ENCODE measurements at places on chromosomes 2 and 18.

DNA sequence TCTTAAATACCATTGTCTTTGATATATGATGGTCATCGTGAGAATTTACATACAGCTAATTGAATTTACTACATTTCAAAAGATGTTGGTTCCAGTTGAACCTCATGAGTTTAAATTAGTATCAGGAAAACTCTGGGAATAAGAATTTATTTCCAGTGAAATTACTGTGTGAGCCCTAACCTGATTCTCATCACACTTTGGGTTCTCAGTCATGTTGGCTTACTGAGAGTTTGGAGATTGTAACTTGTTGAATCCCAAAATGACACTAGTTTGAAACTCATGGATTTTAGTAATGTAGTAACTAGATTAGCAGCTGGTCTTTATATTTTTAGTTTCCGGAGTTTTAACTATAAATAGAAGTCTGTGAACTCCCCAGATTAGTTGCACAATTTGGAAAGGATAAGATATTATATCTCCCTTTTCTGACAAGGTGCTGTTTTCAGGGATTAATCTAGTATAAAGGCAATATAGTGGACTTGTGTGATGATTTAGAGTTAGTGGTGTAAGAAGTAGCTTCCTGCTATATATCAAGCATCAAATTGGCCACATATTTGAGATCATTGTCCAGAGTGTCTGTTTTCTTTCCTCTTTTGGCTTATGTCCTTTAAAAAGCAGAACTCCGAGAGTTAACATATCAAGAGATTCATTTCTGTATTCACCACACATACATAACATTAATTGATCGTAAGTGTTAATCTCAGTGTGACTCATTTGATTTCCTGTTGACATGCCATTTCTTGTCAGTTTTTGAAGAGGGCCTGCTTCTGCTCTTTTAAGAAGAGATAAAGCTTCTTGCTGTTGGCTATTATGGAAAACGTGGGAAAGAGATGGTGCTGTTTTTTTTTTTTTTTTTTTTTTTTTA is 15.7 kb downstream of the NDUFV2 start:
- peak; percentile 59 for DNase-seq

GRCh38 chr2:55923091-55923981 is at the start of gene EFEMP1:
EFEMP1 (minus strand) TSS chr2:55923782; CDS start chr2:55922440, 1,342 bp downstream.
- no peak for DNase-seq

DNA sequence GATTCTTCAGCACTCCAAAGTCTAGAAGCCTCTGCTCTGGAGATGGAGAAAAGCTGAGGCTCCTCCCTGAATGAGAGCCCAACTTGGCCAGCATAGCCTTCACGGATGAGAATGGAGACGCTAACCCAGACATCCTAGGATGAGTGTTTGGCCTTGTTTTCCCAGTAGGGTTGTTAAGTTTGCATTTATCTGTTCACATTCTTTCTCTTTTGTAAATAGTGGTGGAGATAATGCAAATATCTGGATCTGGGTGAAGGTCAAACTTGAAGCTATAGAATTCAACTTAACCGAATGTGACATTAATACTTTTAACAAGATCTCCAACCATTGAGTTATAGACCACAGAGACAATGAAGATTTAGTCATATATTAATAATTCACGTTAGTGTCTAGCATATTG is 53.4 kb upstream of the BZW1 start:
- no peak for DNase-seq

- DNase-seq = no peak
Measured at GRCh38 chr18:61749031-61749430, 143.8 kb downstream of the RNF152 start.

DNA sequence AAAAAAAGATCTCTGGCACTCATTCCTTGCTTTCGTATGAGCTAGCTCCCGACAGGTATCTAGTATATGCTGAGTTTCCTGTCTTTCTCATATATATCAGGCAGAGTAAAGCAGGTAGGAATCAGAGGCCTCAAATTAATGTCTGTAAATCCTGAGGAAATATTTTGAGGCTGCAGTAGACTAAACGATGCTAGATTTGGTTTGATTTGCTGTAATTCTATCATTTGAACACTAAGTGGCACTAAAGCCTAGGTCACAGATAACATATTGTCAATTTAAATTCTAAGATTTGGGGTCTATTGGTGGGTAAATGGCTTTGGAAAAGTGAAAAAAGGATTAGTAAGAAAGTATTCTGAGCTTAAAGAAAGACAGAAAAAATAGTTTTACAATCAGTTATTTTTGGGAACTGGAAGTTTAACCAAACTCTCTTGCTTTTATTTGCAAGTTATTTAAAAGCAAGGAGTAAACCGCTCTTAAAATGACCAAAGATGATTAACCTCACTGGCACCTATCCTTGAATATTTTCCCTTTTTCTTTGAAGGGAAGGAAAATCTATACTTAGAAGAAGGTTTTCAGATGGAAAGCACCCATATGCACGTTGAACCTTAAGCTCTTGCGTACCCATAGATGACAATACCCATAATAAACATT is 37.6 kb upstream of the SLC4A10 start:
- DNase-seq = peak; percentile 41

DNA sequence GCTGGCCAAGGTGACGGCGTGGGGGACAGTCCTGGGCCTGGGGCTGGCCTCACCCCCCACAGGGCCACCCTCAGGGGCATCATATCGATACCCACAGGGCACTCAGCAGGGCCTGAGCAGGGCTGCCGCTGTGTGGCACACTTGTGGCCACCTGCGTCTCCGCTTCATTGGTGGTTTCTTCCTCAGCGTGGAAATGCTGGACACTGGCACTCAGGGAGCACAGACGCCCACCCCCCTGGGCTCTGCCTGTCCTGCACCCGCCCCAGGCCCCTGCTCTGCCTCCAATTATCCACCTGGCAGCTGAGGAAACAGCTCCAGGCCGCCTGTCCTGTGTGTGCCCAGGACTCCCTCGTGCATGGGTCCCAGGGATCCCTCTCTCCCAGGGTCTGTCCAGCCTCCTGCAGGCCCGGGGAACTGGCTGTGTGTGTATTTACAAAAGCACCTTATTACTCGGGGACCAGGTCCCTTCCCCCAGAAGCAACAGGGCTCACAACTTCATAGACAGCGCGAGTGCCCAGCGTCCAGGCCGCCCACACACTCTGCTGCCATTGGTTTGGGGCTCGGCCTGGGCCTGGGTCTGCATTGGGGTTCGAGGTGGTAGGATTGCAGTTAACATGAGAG is 13.1 kb downstream of the CROCC2 start:
- no peak for DNase-seq

GRCh38 chr2:52934323-52934898 is 833.2 kb upstream of the CHAC2 start:
- no peak for DNase-seq

Data from inflammatory macrophage treated with lipopolysaccharide for 1 hour (primary cell).